ENCODE measurements at places on chromosomes 6 and 20.
A peak's percentile ranks its signal among the peaks of the same experiment; 100 is the strongest.

GRCh38 chr20:34120213-34120612 lies 8.2 kb upstream of the EIF2S2 start:
- no peak for DNase-seq

- no peak for DNase-seq
Observed at GRCh38 chr20:57714409-57715267, 4.8 kb upstream of the PMEPA1 start.

DNA sequence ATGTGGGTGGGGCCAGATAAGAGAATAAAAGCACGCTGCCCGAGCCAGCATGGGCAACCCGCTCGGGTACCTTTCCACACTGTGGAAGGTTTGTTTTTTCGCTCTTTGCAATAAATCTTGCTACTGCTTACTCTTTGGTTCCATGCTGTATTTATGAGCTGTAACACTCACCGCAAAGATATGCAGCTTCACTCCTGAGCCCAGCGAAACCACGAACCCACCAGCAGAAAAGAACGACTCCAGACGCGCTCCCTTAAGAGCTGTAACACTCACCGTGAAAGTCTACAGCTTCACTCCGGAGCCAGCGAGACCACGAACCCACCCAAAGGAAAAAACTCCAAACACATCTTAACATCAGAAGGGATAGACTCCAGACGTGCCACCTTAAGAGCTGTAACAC lies 76.7 kb downstream of the TFAP2A start:
- no peak for DNase-seq

GRCh38 chr6:120924214-120924613 lies 410.1 kb downstream of the TBC1D32 start:
- DNase-seq: no peak

DNA sequence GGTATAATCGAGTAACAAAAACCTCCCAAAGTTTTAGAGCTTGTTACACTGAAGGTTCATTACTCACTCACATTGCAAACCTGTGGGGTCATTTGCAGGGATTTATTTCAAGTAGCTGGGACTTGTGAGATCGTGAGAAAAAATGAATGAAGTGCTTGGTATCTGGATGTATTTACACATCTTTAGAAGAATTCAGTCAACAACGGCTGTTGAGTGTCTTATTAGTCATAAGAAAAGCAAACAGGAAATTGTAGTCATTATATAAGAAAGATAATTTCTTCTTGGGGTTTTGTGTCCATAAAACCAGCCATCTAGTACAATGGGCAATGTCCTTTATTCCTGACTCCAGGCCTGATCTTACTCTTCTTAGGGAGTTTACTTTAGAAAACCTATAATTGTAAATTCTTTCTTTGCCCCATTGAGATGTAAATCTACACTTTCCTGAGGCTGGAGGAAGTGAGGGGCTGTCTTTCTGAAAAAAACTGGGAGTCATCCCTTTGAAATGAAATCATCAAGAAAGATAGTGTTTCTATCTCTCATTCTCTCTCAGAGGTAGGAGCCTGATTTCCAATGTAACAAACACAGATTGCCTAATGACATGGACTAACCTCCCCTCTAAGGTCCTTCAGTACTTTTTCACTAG lies 202.5 kb upstream of the ASCC3 start:
- DNase-seq: no peak

DNA sequence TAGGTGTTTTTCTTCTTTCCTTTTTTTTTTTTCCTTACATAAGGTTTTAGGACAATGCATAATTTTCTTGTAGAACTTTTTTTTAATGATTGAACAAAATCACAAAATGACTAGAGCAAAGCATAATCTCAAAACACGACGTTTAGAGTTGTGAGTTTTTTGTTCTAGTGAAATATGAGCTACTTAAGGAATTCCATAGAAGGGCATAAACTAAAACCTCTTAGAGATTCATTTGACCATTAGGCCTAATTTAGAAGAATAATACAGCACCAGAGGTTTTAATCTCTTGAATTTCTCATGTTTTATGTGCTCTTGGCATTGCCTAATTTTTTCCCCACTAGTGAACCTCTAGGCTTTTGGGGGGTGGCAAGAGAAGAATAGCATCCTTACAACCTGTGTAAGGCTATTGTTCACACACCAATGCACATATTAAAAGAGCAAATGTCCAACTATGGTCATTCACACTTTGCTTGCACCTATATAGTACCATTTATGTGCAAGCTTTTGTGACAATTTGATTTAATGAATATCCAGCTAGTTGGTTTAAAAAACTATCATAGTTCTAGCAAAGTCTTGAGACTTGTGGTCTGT lies 44.6 kb downstream of the HMGN3 start:
- DNase-seq: no peak

GRCh38 chr6:159004592-159004991 lies 4.6 kb upstream of the RSPH3 start:
- no peak for DNase-seq

GRCh38 chr20:63254606-63255384 lies 532 bp upstream of the NKAIN4 start:
- DNase-seq: no peak

GRCh38 chr20:5677389-5677788 lies 72.8 kb upstream of the SHLD1 start:
- DNase-seq: no peak

DNA sequence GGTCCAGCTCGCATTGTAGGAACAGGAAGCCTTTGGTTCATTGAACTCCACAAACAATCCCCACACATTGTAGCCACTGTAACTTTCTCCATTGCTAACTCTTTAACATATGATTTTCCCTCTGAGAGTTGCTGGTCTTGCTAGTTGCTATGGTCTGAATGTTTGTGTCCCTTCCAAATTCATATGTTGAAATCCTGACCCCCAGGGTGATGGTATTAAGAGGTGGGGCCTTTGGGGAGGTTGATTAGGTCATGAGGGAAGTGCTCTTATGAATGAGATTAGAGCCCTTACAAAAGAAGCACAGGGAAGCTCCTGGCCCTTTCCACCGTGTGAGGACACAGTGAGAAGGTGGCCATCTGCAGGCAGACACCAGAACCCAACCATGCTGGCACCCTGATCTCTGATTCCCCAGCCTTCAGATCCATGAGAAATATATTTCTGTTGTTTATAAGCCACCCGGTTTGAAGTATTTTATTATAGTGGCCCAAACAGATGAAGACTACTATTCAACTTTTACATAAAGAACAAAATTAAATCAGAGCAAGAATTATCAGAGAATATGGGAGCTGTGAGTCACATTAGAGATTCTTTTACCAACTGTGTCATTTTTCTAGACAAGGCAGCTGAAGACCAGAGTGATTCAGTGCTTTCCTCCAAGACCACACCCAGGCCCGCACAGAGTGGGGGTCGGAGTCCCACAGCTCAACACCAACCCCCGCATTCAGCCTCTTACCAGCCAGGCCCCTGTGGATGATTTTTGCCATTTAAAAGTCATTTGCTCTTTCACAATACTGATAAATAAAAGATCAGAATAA lies 143.0 kb downstream of the SAMD5 start:
- DNase-seq: no peak

DNA sequence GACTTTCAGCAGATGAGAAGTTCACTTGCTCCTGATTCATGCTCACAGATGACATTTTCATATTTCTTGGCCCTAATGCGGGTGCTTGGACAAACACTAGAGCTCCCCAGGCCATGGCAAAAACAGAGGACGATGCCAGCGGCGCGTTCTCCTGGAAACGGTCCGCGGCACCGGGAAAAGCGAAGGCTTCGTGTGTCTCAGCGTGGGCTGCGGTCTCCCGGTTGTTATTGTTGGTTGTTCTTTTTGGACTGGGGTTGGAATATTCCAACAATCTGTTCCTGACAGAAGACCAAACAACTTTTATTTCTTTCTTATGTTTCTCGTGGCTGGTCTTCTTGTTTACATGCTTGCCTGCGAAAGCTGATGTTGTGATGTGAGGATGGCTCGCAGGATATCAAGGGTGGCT lies 46.8 kb upstream of the NEDD9 start:
- no peak for DNase-seq

GRCh38 chr6:111793711-111794111 lies 79.5 kb downstream of the FYN start:
- no peak for DNase-seq

- DNase-seq: no peak
Observed at GRCh38 chr6:25619217-25619616, 32.8 kb upstream of the SCGN start.

DNA sequence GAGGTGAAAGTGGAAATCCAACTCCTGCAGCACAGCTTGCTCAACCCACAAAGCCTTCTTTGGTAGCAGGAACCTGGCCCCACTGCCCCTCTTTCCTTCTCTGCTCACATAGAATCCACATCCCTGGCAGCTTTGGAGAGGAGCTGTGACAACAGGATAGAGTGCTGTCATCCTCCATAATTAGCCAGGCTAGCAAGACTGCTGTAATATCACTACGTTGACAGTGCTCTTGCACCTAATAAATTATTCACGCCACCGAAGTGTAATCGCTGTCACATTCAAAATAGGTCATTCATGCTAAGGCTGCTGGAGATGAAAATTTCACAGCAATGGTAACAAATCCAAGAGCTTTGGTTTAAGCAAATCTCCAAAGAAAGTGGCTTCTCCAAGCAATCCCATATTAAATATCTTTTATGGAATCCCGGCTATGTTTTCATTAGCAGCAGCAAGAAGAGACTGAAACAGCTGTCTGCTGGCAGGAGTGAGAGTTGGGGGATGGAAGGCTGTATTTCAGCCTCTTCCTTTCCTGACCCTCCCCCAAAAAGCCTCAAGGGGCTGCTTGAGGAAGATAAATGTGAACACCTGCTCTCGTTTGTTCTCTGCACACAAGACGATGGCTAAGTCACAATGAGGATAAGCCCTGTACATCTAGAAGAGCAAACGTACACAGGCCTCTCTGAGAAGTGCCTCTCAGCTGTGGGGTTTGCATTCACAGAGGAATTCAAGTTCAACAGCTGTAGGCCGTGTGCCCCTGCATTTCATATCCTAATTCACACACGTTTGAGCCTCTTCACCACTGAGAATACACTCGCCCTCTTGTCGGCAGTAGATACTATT lies 16.5 kb downstream of the RIPOR2 start:
- no peak for DNase-seq

- DNase-seq: no peak
Observed at GRCh38 chr6:48183178-48183577, 72.2 kb upstream of the PTCHD4 start.

DNA sequence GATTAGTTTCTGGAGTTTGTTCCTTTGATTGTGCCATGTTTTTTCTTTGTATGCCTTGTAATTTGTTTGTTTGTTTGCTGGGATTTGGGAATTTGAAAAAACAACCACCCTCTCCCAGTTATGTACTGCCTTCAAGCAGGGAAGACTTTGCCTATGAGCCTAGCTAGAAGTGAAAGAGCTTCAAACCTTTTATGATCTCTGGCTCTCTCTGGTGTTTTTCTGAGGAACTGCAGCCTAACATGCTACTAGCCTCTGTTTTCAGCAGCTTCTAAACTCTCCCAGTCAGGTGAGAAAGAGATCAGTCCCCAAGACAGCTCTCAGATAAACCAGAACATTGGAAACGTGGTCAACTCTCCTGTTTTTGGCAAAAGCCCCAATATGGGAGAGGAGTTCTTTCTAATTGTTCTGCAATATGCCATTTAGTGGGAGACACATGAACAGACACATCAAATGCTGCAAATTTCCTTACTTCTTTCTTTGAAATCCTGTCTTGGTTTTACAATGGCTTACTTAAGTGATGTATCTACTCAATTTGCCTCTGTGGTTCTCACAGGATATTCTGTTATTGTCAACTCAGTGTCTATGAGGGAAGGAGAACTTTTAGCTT lies 58.9 kb upstream of the SERINC1 start:
- DNase-seq: peak; percentile 59

DNA sequence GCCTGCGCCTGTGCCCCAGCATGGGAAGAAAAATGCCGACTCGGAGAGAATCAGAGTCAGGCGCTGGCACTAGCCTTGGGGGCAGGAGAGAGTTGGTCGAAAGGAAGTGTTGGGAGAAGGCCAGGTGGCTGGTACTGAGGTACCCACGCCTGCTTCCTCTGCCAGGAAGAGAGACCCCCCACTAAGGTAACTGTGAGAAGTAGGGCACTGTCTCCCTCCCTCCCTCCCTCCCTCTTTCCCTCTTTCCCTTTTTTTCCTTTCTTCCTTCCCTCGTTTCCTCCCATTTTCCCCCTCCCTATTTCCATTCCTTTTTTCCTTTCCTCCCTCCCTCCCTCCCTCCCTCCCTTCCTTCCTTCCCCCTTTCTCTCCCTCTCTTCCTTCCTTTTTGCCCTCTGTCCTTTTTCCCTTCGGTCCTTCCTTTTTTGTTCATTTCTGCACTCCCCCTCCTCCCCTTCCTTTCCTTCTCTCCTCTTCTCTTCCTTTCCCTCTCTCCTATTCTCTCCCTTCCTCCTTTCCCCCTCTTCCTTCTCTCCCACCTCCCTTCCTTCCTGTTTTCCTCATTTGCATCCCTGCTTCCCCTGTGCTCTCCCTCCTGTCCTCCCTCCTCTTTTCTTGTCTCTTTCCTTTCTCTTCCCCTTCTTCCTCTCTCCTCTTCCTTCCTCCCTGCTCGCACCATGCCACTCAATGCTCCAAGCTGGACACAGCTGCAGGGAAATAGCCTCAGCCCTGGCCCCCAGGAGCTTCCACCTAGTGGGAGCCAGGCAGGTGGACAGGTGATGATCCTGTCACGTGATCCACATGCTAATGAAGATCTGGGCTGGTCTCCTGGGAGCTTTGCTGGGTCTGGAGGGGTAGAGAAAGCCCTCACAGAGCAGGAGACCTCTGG lies 148.0 kb downstream of the DHX35 start:
- no peak for DNase-seq

DNA sequence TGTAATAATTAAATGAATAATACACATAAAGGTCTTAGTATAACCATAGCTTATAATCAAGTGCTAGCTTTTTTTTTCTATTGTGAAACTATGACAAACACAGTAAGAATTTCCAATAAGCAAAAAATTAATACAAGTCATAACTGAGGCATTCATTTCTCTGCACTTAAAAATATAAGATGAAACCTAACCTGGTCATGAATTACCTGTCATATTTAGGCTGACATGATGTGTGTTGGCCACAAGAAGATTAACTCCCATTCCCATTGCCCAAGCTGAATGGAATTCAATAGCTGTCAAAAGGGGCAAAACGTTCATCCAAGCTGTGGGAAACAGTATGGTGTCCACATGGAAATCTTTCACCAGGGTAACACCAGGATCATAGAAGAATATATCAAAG lies 5.4 kb downstream of the VNN2 start:
- no peak for DNase-seq

DNA sequence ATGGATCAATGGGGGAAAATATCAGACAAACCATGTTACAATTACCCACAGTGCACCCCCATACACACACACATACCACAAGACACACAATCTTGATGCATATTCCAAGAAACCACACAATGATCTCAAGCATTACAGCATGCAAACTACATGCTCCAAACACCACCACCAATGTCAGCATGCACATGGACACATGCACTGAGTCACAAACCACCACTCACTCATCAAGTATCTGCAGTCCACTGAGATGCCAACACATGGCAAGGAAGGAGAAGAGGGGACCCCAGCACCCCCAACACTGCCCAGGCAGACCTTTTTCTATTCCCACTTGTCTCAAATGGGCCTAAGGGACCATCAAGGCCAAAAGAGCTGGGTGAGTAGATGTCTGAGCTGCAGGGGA lies 91.6 kb downstream of the PREX1 start:
- no peak for DNase-seq

GRCh38 chr6:138307352-138307751 lies 70.4 kb upstream of the SMIM28 start:
- DNase-seq: no peak

- DNase-seq: no peak
Observed at GRCh38 chr6:134589512-134589911, 271.6 kb upstream of the SGK1 start.

Measured in activated T-cell treated with anti-CD3 and anti-CD28 coated beads for 4 hours (primary cell).